ENCODE measurements at places on chromosomes 13 and 19.
A peak's percentile ranks its signal among the peaks of the same experiment; 100 is the strongest.

GRCh38 chr13:70835371-70835770 is 727.1 kb upstream of the KLHL1 start:
- DNase-seq, result no peak

DNA sequence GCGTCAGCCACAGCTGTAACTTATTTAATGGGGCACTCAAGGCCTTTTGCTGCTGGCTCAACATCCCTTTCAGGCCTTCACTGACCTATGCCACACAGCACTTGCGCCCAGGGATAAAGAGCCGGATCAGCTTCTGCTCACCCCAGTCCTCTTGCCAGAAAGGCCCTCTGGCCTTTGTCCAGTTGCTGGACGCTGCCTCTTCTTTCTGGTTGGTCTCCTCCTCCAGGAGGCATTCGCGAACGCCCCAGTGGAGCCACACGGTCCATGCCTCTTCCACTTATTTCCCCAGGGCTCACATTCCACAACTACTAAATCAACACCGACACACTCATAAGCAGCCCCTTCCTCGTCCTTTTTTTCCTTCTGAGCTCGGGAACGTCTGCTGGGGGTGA is 3.7 kb upstream of the ZNF329 start:
- no peak for DNase-seq

- DNase-seq, result no peak
These were observed 3.5 kb downstream of the MYO9B start for GRCh38 chr19:17078920-17079709.

- DNase-seq, result peak; percentile 53
These were observed 144.5 kb upstream of the ZNF536 start for GRCh38 chr19:30227661-30228112.

DNA sequence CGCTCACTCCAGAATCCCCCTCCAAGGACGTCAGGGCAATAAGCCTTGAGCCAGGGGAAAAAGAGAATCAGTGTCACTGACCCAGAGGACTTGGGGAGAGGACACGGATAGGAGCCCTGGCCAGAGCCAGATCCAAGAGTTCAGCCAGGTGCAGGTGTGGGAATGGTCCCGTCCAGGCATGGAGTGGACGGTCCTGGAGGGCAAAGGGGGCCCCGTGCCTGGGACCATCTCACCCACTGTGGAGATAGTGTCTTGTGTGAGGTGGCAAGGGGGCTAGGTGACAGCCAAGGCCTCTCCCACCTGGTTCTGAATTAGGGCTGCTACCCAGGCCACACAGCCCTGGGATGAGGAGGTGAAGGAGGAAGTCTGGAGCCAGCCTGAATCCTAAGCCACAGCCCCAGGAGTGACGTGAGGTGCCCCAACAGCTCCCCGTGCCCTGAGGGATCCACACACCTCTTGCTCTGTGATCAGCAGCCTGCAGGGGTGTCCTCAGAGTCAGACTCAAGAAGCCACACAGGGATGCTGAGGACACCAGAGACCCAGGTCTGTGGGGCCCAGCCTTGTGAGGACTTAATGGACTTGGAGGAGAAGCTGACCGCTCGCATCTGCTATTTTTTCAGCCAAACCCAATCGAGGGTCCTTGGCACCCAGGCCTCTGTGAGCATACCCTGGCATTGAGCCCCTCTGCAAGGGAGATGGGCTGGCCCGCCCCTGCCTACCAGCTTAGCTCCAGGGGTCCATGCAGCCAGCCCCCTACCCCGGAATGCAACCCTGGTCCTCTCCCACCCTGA is 16.4 kb upstream of the ZNF14 start:
- no peak for DNase-seq

GRCh38 chr13:114031631-114032030 is 57.8 kb upstream of the C13orf46 start:
- DNase-seq, result no peak

- DNase-seq, result no peak
These were observed 28.6 kb downstream of the ZBTB7A start for GRCh38 chr19:4038057-4038456.

GRCh38 chr13:40485611-40486517 is 180.6 kb downstream of the FOXO1 start:
- DNase-seq, result peak; percentile 86
